ENCODE measurements at places on chromosomes 4 and X.

DNA sequence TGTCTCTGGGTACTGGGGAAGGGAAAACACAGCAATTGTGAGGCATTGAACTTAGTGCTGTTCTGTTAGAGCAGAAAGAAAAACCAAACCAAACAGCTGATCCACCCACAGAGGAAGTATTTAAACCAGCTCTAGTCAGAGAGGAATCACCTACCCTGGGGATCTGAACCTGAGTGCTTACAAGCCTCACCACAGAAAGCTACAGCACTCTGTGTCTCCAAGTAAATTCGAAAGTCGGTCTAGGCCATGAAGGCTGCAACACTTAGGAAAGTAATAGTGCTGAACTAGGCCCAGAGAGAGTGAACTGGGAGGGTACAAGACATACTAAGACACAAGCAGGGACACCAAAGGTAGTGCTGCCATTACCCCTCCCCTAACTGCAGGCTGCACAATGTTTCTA, 142.2 kb upstream of the CXorf51A start:
- DNase-seq: no peak

GRCh38 chrX:1150569-1151347, 61.7 kb downstream of the CRLF2 start:
- DNase-seq: no peak

DNA sequence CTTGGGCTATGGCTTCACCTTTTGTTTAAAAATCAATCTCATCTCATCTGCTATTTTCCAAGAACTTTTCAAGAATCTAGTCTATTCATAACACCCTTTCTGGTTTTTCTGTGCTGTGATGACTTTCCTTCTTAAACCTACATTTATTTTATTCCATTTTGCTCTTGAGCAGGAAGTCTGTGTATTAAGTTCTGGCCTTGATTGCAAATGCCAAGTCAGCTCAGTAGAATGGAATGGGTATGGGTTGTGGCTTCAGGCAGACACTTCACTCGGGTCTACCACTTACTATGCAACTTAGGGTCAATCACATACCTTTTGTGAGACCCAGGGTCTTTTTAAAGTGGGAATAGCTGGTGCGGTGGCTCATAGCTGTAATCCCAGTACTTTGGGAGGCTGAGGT, 522.3 kb downstream of the TRIML1 start:
- no peak for DNase-seq

- DNase-seq: no peak
These were observed 19.1 kb downstream of the BCOR start for GRCh38 chrX:40078489-40079227.

GRCh38 chr4:147327322-147327721, 153.6 kb upstream of the EDNRA start:
- DNase-seq: no peak

- DNase-seq: no peak
These were observed 81.7 kb upstream of the ARHGAP24 start for GRCh38 chr4:85393201-85393600.

DNA sequence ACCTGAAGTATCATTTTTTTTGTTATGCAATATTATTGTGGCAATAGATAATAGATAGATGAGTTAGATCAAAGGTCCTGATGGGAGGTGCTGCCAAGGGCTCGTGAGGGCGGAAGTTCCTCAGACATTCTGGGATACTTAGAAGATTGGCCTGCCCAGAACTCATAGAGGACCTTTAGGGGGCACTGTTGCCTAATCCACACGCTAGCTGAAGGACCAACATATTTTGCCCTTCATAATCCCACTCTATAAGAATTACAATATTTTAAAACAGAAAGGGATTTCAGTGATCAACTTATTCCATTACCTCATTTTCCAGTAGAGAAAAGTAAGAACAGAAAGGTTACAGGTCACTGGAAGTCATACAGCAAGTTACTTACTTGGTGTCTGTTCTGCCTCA, 22.9 kb upstream of the COX7B2 start:
- no peak for DNase-seq

GRCh38 chr4:8271821-8272220, 2.3 kb downstream of the HTRA3 start:
- DNase-seq: no peak
